Skin of body (tissue), 3 donors: ENCODE measurements at places on chromosomes 2 and 18. TPM values are rescaled to one million over a fixed set of nuclear protein-coding genes. Genes with fewer than 3 reads are reported as not detected.

DNA sequence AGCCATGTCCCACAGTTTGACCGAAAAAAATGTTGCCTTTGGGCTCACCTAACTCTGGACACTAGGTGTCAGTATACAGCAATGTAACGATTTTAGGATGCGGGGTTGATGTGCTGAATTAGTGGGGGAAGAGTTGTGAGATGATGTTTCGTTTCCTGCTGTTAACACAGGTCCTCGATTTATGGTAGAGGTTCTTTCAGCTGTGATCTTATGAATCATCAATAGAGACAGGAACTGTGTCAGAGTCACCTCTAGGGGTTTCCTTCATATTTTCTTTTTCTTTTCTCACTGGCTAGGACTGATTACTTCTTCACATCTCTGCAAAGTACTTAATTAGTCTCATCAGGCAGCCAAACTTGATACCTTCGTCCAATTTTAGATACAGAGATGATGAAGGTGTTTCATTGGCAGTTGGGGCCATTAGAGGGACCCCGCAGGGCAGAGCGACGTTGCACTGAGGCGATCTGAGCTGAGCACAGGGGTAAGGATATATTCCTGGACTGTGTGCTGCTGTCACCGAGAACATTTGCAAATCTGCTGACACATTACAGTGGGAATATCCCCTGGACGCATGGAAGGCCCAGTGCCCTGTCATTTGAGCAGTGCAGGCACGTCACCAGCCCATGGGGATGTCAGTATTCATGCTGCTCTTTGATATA, 10.2 kb upstream of the MMADHC start:
- DNase-seq, result peak; percentile 84

IL1B gene
- 2.4 TPM for total RNA-seq

GRCh38 chr2:219252570-219252899, 508 bp upstream of the TUBA4B start:
- no peak for DNase-seq

SEPTIN10 gene
- total RNA-seq, result 89.9 TPM

LIPG gene
- 8.1 TPM for total RNA-seq

- DNase-seq, result no peak
Measured at GRCh38 chr18:32280188-32280783, 90.4 kb downstream of the MEP1B start.

GDF7 gene
- 0.89 TPM for total RNA-seq

DNA sequence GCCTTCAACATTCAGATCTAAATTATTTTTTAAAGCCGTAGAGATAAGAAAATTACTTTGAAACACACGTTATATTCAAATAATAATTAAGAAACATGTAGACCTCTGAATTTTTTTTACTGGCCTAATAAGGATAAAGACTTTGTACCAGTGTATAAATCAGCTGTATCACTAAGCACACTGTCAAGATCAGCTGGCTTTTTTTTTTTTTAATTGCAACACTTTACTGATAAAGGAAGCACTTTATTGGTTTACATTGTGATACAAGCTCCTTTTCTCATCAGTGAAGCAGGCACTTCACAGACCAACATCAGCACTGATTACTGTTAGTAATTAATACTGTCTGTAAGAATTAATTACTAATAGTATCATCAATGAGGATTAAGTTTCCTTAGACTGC, 88.5 kb downstream of the RBBP8 start:
- no peak for DNase-seq

LAMA1 gene
- total RNA-seq, result 2.4 TPM

DNA sequence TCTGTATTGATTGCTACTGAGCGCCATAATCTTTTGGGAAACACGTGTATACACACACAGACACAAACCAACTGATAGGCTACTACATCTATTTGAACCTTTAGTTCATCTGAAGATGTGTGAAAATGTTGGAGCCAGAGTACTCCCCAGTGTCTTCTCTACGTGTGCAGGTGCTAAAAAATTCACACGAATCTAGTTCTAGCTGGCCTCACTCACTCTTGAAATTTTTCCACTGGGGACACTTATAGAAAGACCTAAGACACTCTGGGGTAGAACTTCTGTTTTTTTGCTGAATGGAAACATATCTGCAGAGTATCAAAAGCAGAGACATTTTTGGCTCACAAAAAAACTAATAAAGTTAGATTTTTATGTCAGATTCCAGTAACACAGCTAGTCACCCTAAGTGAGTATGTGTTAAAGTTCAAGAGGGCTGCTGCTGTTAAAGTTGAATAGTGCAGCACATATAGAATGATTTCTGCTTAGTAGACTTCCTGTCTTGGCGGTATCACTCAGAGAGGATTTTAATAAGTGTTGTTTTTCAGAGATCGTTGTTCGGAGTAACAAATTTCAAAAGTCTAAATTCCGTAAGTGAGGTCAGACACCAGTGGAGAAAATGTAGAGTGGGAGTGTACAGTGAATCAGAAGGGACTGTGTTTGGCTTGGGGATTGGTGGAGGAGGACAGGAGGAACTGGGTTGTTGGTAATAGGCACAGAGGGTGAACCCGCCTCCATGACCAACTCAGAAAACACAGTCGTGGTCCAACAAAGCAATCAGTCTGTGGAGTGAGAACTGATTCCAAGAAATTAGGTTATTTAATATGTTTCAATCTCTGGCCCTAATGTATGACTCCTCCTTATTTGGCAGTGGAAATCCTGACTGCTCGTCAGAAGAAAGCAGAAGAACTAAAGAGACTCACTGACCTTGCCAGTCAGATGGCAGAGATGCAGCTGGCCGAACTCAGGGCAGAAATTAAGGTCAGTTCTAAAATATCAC, 43.1 kb downstream of the KCTD18 start:
- DNase-seq, result peak; percentile 51

DNA sequence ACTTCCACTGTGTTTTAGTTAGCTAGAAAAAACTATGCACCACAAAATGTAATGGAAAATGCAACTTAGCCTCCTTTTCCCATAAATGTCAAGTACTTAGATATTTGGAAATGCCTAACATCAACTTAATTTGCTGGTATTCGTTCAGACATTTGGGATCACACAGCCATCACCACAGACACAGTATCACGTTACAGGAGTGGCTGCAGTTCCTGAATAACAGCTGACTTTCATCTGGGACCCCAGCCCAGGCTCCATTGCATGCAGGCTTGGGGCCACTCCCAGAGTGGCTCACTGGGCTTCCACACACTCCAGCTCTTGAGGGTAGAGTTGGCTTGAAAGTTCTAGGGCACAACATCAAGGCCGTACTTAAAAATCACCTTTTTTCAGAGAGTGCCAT, 9.3 kb downstream of the TMEM182 start:
- no peak for DNase-seq

DNA sequence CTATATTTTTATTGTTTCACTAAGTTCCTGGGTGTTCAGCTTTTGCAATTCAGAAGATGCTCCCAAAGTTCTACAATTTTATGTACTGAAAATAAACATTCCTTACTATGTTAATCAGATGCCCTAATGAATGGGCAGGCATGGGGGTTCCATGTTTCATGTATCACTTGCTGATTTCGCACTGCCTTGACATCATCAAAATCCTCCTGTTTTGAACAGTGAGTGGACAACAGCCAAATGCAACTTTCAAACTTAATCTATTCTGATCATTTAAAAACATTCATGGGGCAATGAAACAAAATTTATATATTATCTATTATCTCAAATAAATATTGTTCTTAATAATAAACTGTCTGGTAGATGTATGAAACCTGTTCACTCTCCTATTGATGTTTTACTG, 43.2 kb downstream of the ZEB2 start:
- DNase-seq, result no peak

DNA sequence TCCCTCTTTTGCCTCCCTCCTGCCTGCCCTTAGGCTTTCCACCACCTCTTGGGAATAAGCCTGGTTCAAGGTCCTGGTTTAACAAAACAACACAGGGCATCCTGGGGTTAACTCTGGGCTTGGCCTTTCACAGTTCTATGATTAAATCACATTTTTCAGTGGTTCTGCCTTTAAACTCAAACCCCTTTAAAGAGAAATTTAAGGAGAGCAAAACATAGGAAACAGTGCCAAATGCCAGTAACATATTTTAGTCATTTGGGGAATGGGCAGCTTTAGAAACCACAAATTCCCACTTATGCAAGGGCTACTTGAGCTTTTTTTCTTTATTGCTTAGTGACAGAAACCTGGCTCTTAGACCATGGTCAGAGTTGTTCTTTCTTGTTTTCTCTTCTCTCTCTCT, 112.2 kb upstream of the FZD5 start:
- no peak for DNase-seq
